ENCODE measurements at places on chromosomes 1 and 21. TPM values are rescaled to one million over a fixed set of nuclear protein-coding genes. Genes with fewer than 3 reads are reported as not detected.

The INTS11 gene
- 83.0 TPM for total RNA-seq

The FAM72B gene
- 3.9 TPM for total RNA-seq

The AVPR1B gene
- not detected for total RNA-seq

The THRAP3 gene
- 89.9 TPM for total RNA-seq

The SLC44A3 gene
- 0.15 TPM for total RNA-seq

The VASH2 gene
- under 0.01 TPM for total RNA-seq

The VSIG8 gene
- total RNA-seq, result not detected

The GSTM5 gene
- not detected for total RNA-seq

The OLFML2B gene
- total RNA-seq, result 0.20 TPM

The TTC39A gene
- 5.3 TPM for total RNA-seq

The FCN3 gene
- total RNA-seq, result 0.64 TPM

The FCGR1A gene
- not detected for total RNA-seq

The ATF6 gene
- total RNA-seq, result 44.4 TPM

The HHIPL2 gene
- total RNA-seq, result not detected

The SCAF4 gene
- total RNA-seq, result 8.7 TPM

The GNAT2 gene
- total RNA-seq, result 0.34 TPM

The HSD3B2 gene
- total RNA-seq, result not detected

The S100A7A gene
- not detected for total RNA-seq

The AKR7A3 gene
- 0.89 TPM for total RNA-seq

The VPS72 gene
- total RNA-seq, result 63.7 TPM

The PGLYRP4 gene
- not detected for total RNA-seq

The WDR64 gene
- total RNA-seq, result not detected

The SPRR5 gene
- total RNA-seq, result not detected

The OPTC gene
- total RNA-seq, result not detected

The CLCA4 gene
- total RNA-seq, result not detected

The RXRG gene
- total RNA-seq, result not detected

The BSND gene
- total RNA-seq, result not detected

The OR2T35 gene
- not detected for total RNA-seq

The DHRS3 gene
- 201 TPM for total RNA-seq

The HES3 gene
- not detected for total RNA-seq

The LRRC38 gene
- total RNA-seq, result 0.40 TPM

The RNF186 gene
- total RNA-seq, result not detected

The RIMKLA gene
- total RNA-seq, result not detected

The EIF3I gene
- total RNA-seq, result 480 TPM

The ID3 gene
- 739 TPM for total RNA-seq

The MPZ gene
- total RNA-seq, result 2.1 TPM

The CTXND2 gene
- not detected for total RNA-seq

The NUF2 gene
- 32.0 TPM for total RNA-seq

The UBE2U gene
- not detected for total RNA-seq

The CD84 gene
- total RNA-seq, result not detected

The ARTN gene
- 0.05 TPM for total RNA-seq

The LCE3D gene
- not detected for total RNA-seq

The DBT gene
- total RNA-seq, result 1.8 TPM

The OR10Z1 gene
- not detected for total RNA-seq

The AJAP1 gene
- 1.00 TPM for total RNA-seq
